Activated T-cell treated with anti-CD3 and anti-CD28 coated beads, Interleukin-2, amount 50 U/mL, for 24 hours (primary cell): ENCODE measurements at places on chromosomes 5 and 9.

DNA sequence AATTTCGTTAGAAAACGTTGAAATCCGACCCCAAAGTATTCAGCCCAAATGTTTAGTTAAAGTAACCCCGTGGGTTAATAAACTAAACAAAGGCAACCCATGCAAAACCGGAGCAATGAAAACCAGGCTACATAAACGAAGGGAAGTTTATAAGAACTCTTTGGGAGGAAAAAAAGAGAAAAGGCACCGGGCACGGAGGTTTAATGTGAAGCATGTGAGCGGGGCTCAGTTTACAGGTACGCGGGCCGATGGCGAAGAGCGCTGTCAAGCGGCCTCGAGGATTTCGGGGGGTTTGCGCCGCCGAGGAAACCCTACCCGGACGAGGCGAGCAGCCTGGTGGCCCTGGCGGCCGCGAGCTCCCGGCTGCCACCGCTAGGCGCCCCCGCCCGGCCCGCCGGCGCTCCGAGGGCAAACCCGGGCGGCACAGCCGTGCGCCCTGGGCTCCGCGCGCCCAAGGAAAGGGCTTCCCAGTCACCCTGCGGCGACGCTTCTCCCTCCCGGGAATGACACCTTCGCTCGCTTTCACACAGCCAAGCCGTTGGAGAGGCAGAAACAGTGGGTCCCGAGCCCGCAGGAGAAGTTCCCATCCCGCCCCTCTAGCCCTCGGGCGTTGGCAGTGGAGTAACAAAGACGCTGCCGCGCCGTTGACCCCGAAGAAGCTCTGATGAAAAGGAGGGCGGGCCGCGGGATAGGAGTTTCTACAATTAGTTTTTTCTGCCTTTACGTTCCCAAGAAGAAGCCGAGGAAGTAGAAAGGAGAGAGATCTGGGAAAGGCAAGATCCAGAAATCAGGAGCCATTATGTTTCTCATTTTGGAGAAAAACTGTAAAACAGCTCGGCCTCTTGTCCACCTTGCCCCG is 126.0 kb downstream of the TMEM174 start:
- DNase-seq, result no peak

GRCh38 chr5:170495825-170496661 is 7.8 kb upstream of the KCNIP1 start:
- no peak for DNase-seq

- no peak for DNase-seq
Measured at GRCh38 chr9:93523518-93524144, 52.8 kb upstream of the PHF2 start.

DNA sequence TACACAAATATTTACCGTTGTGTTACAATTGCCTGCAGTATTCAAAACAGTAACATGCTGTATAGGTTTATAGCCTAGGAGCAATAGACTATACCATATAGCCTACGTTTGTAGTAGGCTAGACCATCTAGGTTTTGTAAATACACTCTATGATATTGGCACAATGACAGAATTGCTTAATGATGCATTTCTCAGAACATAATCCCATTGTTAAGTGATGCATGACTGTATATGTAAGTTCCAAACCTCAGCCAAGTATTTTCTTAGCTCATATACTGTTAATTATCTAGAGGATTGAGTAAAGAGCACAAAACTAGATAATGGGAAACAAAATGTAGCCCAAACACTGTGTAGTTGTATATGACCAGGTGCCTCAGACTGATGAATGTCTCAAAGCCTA is 220.1 kb downstream of the ANXA1 start:
- DNase-seq, result no peak
